WTC11 (cell line): ENCODE measurements at places on chromosomes 11 and 22.
A peak's percentile ranks its signal among the peaks of the same experiment; 100 is the strongest.

GRCh38 chr11:25838918-25839625 lies 492.9 kb upstream of the ANO3 start:
- DNase-seq = no peak

DNA sequence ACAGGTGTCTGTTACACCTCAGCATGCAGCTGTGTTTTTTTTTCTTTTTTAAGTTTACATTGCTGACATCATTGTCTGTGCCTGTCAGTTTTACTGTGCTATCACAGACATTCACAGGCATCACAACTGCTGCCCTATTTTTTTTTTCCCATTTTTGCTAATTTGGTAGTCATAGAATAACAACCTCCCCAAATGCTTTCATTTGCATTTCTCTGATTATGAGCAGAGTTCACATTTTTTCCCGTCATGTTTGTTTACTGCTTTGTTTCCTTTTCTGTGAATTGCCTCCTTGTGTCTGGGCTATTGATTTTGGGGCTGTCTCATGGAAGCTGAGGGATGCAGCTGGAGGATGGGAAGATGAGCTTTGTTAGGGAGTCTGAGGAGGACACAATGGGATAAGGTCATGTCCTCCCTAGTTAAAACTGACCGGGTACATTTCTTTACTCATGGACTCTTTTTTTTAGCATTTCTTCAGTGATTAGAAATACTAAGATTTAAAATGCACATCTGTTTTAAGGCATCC lies 155.1 kb downstream of the LDLRAD3 start:
- no peak for DNase-seq

DNA sequence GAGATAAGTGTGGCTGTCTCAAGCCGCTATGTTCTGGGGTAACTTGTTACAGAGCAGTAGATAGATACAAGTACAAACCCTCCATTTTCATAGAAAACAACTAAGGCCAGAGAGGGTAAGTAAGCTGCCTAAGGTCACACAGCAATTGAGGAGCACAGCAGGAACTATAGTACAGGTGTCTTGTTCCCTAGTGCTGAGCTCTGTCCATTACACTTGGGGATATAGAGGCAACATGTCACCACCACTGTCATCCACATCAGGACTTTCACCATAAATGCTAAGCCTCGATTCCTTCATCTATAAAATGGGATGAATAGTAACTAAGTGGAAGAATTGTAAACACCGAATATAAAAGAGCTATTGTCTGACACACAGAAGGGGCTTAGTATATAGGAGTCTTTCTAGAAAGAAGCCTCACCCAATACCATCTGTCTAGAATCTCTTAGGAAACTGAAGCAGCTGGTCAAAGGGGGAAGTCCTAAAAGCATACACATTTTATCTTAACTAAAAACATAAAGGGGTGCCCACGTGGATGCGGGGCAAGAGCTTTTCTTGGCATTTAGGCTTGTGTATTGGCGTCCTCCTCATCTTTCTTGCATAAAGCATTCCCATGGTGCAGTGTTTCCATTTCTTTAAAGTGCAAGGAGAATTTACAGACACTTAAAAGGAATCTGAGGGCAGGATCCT lies 93.8 kb upstream of the ALX4 start:
- no peak for DNase-seq

DNA sequence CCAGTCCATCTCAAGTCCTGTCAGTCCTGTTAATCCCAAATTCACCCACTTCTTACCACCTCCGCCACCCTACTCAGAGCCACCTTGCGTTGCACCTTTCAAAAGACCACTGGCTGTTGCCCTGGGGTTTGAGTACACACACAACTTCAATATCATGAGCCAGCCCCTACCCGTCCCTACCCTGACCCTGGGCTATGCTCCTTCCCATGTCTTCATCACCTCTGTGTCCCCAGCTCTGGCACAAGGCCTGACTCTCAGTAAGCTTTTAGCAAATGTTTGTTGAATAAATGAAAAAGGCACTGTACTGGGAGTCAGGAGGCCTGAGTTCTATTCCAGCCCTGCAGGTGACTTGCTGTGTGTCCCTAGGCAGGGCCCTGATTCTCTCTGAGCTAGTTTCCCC lies 26.5 kb downstream of the OTOG start:
- peak; percentile 3 for DNase-seq

- no peak for DNase-seq
Measured at GRCh38 chr22:35598396-35598710, 18.8 kb downstream of the MB start.

DNA sequence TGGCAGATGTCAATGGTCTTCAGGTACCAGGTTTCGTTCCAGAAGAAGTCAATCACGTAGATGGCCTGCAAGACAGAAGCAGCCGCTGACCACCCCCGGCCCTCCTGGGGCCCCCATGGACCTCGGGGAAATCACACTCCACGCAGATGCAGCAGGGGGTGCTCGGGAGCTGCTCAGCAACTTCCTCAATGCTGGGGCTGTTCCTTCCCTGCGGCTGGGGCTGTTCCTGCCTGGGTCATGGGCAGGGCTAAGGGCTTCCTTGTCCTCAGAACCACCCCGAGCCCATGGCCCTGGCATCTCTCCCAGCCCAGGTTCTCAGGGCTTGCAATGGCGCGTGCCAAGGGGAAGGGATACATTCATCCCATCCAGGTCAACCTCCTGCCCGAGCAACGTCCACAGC lies 10.3 kb downstream of the DHCR7 start:
- no peak for DNase-seq

DNA sequence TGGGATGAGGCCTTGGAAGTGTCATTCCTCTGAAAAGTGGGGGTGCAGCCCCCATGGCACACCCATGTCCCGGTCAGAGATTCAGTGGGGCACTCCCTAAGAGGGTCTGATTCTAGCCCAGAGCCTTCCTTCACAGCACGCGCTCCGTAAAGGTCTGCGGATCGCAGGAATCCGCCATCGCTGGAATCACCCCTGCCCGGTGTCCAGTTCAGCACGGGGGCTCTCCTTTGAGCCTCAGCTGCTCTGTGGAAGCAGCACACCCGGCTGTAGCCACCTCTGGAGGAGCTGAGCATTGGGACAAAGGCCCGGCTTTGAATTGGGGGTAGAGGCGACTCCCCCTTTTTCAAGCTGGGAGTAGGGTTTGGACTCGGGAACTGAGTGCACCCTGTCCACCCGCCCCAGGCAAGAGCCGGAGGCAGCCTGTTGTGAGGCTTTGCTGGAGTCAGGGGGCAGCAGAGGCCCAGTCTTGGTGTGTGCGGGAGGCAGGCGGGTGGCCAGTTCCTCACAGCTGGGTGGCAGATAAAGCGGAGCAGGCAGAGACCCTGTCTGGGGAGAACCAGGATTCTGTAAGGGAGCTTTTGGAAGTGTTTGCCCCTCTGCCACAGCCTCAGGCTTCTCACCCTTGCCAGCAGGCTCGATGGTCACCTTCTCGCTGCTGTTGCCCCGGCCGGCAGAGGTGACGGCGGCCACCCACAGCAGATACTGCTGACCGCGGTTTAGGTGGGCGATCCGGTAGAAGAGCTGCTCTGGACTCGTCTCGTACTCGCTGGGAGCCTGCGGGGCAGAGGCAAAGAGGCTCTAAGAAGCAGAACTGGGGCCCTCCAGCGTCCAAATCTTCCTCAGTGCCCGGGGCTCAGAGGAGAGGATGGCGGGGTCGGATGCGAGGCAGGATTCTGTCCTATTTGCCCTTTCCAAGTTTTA lies 115.9 kb downstream of the CEP164 start:
- peak; percentile 84 for DNase-seq

DNA sequence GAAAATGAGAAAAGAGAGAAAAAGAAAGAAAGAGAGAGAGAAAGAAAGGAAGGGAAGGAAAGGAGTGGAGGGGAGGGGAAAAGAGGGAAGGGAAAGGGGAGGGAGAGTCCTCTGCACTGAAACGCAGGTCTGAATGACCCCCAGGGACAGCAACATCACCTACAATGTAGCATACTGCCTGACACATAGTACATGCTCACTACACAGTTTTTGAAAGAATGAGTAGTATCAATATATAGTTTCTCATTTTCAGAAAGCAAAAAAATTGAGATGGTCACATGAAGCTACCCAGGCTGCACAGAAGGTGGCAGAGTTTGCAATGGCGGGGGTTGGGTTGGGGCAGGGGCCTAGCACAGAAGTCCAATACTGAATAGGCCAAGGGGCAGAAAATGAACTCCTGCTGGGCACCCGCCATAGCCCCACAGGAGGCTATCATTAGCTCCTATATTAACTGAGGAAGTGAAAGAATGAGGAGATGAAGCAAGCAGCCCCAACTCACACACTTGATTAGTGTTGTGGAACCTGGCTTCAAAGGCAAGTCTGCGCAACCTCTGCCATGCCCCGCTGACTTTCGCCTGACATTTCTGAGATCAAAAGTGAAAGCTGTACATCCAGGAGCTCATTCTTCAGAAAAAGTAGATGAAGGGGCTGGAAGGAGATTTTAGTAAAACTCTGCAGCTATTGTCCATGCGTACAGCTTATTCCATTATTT lies 241.2 kb upstream of the SYN3 start:
- DNase-seq = no peak

GRCh38 chr11:7538031-7538430 lies 24.2 kb downstream of the PPFIBP2 start:
- no peak for DNase-seq

GRCh38 chr11:10984250-10984649 lies 126.4 kb upstream of the ZBED5 start:
- DNase-seq = peak; percentile 30

- no peak for DNase-seq
Measured at GRCh38 chr22:29129808-29130140, 56.9 kb downstream of the KREMEN1 start.
